Hematopoietic multipotent progenitor cell treated with erythropoietin and hydrocortisone succinate and interleukin-3 and kit ligand, for 17 days (in vitro differentiated cells): ENCODE measurements at places on chromosomes 13 and 19.

DNA sequence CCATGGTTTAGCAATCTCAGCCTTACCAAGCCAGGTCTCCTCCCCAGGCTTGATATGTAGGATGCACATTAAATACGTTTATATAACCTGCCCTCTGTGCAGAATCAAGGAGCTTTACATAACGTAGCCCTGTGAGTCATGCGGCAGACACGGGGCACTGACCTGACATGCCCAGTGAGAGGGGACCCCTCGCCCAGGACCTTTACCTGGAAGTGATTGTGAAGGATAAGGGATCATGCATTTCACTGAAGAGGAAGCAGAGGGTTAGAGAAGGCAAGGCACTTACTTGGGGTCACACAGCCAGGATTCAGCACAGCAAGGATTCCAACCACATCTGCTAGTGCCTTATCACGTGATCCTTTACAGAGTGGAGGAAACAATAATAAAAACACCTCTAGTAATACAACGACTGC is 18.9 kb upstream of the FOSB start:
- DNase-seq, result no peak

- DNase-seq, result no peak
Measured at GRCh38 chr13:66402066-66402465, 828.1 kb downstream of the PCDH9 start.

DNA sequence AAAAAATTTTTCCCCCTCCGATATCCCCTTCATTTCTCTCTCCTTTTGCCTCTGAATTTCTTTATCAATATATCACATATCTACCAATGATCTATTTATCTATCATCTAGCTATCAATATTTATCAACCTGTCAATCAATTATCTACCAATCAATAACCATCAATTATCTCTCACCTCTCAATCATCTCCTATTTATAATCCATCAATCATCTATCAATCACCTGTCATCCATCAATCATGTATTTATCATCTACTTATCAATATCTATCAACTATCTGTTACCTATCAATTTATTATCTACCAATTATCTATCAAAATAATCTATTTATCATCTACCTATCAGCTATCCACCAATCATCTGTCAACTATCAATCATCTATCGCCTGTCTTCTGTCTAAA is 17.1 kb downstream of the MBD3L1 start:
- DNase-seq, result no peak

DNA sequence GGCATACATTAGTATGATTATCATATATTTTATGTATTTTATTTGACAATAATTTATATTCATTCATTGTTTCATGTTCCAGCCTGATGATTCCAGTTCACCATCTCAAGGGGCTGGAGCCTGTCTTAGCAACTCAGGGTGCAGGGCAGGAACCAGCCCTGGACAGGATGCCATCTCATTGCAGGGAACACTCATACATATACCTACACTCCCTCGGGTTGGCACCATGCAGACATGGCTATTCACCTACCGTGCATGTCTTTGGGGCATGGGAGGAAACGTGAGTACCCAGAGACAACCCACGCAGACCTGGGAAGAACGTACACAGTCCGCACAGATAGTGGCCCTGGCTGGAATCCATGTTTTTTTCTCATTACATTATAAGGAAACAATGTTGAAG is 151.0 kb upstream of the ZNF536 start:
- DNase-seq, result no peak

- no peak for DNase-seq
Measured at GRCh38 chr19:29860492-29860891, 48.7 kb downstream of the CCNE1 start.

- DNase-seq, result no peak
Measured at GRCh38 chr13:111401755-111402154, 81.3 kb downstream of the TEX29 start.

DNA sequence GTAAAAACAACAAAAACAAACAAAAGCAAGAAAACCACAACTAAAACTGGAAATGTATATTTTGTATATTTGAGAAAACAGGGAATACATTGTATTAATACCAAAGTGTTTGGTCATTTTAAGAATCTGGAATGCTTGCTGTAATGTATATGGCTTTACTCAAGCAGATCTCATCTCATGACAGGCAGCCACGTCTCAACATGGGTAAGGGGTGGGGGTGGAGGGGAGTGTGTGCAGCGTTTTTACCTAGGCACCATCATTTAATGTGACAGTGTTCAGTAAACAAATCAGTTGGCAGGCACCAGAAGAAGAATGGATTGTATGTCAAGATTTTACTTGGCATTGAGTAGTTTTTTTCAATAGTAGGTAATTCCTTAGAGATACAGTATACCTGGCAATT is 17.1 kb downstream of the KLF5 start:
- no peak for DNase-seq
